Peyer's patch (tissue), 4 donors: ENCODE measurements at places on chromosomes 3 and 15. TPM values are rescaled to one million over a fixed set of nuclear protein-coding genes. Genes with fewer than 3 reads are reported as not detected.

- DNase-seq: no peak
Measured at GRCh38 chr3:57512166-57512565, 32.0 kb downstream of the DNAH12 start.

DGKG gene
- 13.2 TPM for total RNA-seq

GRCh38 chr3:139248593-139249255 is 95.1 kb upstream of the MRPS22 start:
- no peak for DNase-seq

SPATA12 gene
- total RNA-seq: not detected

GRCh38 chr3:189911001-189911400 is 209.7 kb downstream of the P3H2 start:
- DNase-seq: no peak

DNA sequence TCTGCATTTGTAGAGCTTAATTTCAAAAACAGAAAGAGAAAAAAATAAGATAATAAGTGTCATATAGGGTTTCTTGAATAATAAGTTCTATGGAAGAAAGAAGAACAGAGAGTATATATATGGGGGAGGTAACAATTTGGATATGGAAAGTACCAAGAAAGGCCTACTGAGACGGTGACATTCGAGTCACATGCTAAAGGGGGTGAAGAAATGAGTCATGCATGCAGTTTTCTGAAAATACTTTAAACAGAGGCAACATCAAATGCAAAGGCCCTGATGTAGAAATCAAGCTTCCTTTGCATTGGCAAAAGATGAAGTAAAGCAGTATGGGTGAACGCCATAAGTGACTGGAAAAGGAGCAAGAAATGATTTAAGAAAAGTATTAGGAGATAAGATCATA is 371.6 kb upstream of the ZNF385D start:
- DNase-seq: no peak

GRCh38 chr3:55701997-55702396 is 214.9 kb upstream of the WNT5A start:
- no peak for DNase-seq

GRCh38 chr3:190444576-190445145 is 5.0 kb downstream of the TMEM207 start:
- no peak for DNase-seq

TYRO3 gene
- total RNA-seq: 2.8 TPM

C3orf33 gene
- total RNA-seq: 5.8 TPM

DNA sequence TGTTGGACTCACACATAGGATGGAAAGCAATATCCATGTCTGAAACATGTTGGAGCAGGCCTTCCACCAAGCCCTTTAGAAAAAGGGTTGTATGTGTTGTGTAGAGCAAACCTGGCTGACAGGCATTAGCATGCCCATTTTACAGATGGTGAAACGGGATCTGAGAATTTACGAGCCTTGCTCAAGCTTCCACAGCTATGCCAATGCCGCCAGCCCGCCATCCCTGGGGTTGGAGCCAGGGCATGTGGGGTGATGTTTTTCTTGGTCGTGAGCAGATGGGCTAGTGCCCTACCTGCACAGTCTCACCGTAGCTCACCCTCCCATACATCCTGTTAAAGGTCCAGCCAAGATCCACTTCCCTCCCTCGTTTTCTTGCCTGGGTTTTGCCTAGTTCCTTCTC is 97.5 kb upstream of the TLE3 start:
- no peak for DNase-seq

- DNase-seq: no peak
Measured at GRCh38 chr3:140748-141330, 55.7 kb upstream of the CHL1 start.

DNA sequence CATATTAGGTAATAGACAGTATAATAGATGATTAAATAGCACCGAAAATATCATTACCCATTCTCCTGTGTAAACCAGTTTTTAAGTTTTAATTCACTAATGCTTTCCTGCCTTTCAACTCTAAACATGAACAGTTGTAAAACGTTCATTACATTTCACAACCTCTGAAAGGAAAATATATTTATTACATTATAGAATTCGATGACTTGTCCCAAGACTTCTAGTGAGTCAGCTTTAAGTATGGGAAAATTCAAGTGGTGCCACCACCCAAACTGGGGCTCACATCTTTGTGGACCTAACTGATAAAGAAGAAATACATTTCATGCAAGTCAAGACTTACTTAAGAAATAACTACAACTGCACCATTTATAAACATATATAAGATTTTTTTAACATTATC is 2.0 kb downstream of the TRIM59 start:
- DNase-seq: no peak

GRCh38 chr3:21154911-21155310 is 596.1 kb downstream of the ZNF385D start:
- DNase-seq: no peak

- DNase-seq: no peak
Measured at GRCh38 chr3:53800041-53800906, 45.9 kb downstream of the CHDH start.

- no peak for DNase-seq
Measured at GRCh38 chr3:124730941-124731297, 667 bp downstream of the UMPS start.

ATP13A5 gene
- not detected for total RNA-seq

ARPC4 gene
- total RNA-seq: 111 TPM

- no peak for DNase-seq
Measured at GRCh38 chr3:138933981-138934691, 12.8 kb downstream of the FOXL2 start.

DNA sequence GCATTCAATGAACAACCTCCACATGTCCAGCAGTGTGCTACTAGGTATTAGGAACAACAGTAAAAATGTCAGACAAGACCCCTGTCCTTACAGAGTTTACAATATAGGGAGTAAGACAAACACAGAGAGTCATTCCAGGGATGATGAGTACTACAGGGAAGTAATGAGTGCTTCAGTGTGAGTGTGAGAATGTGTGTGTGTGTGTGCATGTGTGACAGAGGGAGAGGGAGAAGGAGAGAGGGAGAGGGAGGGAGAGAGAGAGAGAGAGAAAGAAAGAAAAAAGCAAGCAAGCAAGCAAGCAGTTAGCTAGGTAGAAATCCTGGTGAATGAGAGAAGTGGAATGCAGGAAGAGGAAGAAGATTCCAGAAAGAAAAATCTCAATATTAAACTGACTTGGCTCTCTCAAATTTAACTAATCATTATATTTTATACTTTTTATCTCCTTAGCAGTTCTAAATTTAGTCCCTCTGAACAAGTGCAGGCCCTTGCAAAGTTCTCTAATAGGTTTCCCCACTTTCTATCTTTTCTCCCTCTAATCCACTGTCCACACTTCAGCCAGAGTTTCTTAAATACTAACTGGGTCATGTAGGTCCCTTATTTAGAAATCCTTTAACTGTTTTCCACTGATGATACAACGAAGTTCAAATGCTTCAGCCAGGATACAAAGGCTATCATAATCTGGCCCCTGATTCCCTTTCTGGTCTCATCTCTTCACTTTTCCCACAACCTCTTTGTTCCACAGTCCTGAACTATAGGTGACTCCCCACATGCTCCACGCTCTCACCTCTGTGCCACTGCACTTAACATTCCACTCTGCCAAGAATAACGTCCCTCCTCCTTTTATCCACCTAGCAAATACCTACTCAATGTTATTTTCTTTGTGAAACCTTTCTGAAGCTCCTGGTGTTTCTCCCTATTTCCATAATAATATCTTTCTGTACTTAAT is 10.3 kb downstream of the DCBLD2 start:
- DNase-seq: no peak

GRCh38 chr3:31729573-31729972 is 196.8 kb downstream of the STT3B start:
- DNase-seq: no peak

RHCG gene
- total RNA-seq: not detected

SLC12A1 gene
- not detected for total RNA-seq

- DNase-seq: no peak
Measured at GRCh38 chr3:150133293-150133692, 162.6 kb upstream of the PFN2 start.

DNA sequence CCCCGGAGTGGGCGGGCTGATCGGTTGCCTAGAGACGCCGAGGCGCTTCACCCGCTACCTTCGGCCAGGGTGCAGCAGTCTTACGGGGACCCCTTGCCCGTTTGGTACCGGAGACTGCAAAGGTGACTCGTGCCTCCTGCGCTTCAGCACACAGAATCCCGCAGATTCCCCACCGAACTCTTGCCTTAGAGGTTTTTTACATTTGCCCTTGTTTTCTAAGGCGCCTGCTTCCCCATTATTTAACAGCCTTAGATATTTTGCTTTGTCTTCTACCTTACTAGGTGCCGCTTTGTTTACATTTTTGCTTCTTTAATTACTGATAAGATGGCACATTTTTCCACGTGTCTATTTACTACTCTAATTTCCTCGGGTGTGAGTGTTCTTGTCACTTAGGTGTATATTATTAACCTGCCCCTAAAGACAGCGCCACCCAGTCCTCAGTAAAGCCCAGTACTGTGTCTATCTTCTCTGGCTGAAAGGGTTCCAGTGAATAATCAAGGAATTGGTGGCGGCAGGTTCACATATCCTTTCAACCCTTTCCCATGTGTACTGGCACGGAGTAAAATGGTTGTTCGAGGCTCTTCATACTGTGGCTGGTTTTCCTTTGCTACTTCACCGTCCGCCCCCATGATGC is 573 bp upstream of the CEP152 start:
- DNase-seq: no peak

DNA sequence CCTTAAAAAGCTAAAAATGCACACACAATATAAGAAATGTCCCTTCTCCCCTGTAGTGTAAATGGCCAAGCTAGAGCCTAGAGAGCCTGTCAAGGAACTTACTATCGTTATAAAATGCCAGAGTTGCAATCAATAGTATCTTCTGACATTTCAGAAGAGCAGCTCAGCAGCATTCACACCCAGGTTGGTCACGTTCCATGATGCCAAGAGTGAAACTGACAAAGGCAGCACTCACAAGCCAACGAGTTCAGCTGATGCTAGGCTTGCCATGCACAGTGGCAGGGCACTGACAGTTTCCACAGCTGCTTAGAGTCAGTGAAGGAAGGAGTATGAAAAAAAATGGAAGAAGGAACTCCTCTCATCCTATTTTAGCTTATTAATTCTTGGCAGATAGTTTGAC is 331.4 kb upstream of the CCDC54 start:
- no peak for DNase-seq
